ENCODE measurements at places on chromosomes 6 and 20.
A peak's percentile ranks its signal among the peaks of the same experiment; 100 is the strongest.

DNA sequence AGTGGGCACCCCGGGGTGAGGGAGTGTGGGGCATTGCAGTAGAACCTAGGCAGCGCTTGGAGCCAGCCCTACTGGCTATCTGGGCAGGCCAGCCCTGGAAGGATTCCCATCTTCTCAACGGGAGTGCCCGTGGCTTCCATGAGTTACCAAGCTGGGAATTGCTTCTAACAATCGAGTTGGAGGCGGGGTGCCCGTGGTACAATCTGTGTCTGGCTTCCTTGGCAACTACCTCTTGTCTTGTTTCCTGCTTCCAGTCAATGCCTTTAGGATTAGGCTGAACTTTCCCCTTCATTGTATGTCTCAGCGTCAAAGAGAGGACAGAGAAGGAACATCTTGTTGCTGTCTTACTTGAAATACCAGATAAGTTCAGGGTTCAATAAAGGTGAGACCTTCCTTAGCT is 33.3 kb downstream of the PPP1R14C start:
- no peak for DNase-seq

DNA sequence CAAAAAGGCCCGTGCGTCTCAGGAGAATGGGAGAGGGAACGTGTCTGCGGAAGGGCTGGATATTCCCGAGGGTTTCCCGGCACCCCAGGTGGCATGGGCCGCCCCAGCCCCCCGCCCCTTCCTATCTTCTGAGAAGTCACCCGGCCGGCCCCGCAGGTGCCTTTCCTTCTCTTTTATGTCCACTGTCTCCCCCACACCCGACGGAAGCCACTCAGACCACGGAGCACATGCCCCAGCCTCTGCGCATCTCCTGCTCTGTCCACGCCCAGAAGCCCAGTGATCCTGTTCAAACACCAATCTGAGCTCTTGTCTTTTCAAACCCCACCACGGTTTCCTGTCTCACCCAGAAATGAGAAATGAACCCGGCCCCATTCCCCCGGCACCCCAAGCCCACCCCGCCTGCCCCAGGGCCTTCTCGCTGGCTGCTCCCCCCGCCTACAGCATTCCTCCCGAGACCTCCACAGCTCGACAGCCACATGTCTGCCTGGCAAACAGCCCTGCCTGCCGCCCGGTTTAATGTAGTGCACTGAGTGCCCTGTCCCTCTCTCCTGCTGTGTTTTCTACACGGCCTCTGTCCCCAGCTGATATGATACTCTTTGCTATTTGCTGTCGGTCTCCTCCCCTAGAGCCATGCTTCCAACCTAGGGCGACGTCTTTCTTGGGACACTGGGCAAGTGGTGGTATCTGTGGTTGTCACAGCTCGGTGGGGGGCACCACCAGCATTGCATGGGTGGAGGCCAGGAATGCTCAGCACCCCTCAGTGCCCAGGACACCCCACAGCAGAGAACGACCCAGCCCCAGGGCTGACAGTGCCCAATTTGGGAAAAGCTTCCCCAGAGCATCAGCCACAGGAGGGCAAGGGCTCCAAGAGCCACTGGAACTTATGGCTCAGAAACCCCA is 182.7 kb downstream of the TAF4 start:
- no peak for DNase-seq

- no peak for DNase-seq
Measured at GRCh38 chr6:136067731-136068341, 182.3 kb downstream of the MTFR2 start.

DNA sequence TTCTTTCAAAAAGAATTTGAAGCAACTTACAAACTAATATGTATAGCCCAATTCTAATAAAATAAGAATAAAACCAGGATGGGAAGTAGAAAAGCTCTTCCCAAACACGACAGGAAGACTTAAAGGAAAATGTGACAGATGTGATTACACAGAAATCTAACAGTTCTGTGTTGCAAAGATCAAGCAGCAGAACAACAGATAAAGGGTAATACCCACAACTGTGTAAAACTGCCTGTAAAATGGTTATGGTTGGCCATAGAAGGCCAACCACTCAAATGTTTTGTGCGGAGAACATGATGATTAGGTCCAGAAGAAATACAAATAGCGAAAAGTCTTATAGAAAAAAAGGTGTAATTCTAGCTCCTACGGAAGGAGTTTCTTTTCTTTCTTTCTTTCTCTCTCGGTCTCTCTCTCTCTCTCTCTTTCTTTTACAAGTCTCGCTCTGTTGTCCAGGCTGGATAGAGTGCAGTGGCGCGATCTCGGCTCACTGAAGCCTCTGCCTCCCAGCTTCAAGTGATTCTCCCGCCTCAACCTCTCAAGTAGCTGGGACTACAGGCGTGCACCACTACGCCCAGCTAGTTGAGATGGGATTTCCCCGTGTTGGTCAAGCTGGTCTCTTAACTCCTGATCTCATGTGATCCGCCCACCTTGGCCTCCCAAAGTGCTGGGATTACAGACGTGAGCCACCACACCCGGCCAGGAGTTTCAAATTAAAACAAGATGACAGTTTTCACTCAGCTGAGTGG is 128.5 kb downstream of the QRSL1 start:
- no peak for DNase-seq

- DNase-seq = peak; percentile 77
Measured at GRCh38 chr6:158536891-158537798, 22.7 kb upstream of the TMEM181 start.

GRCh38 chr20:48638546-48638945 is 189.3 kb downstream of the PREX1 start:
- no peak for DNase-seq

GRCh38 chr6:150212778-150213177 is 69.9 kb downstream of the PPP1R14C start:
- no peak for DNase-seq

DNA sequence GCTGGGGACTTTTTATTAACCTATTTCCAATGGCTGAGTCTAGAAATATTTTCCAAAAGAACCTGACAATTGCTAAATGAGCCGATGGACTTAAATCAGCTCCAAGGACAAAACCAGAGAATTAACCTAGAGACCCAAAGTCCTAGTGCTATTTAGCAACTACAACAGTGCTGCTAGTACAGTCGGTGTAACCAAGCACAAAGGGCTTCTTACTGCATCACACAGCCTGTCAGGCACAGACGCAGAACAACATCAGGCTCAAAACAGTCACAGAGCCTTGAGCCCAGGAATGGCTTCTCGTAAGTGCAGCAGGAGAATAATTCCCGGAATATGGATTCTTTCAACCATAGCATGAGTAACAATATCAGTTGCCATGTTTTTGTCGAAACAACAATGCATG is 70.0 kb downstream of the GFOD1 start:
- DNase-seq = no peak

GRCh38 chr20:49230561-49231133 is 11.4 kb downstream of the DDX27 start:
- DNase-seq = no peak

- DNase-seq = no peak
Measured at GRCh38 chr6:82331031-82331773, 32.4 kb upstream of the TPBG start.

- DNase-seq = no peak
Measured at GRCh38 chr6:151322570-151322969, 68.8 kb downstream of the ZBTB2 start.

GRCh38 chr6:157368359-157369049 is 12.5 kb upstream of the ZDHHC14 start:
- no peak for DNase-seq

GRCh38 chr6:158388727-158389126 is 76.5 kb downstream of the TULP4 start:
- DNase-seq = no peak

GRCh38 chr6:41426438-41426851 is 91.0 kb downstream of the NCR2 start:
- no peak for DNase-seq

GRCh38 chr20:62589720-62590119 is 52.6 kb upstream of the SLCO4A1 start:
- DNase-seq = no peak

GRCh38 chr20:9602847-9603183 is 88.4 kb downstream of the LAMP5 start:
- no peak for DNase-seq

GRCh38 chr6:72626126-72626525 is 4.3 kb downstream of the KCNQ5 start:
- no peak for DNase-seq

GRCh38 chr6:149923327-149923986 is 536 bp upstream of the RAET1G start:
- DNase-seq = no peak

GRCh38 chr20:57647933-57648785 is 27.9 kb upstream of the ZBP1 start:
- DNase-seq = no peak

DNA sequence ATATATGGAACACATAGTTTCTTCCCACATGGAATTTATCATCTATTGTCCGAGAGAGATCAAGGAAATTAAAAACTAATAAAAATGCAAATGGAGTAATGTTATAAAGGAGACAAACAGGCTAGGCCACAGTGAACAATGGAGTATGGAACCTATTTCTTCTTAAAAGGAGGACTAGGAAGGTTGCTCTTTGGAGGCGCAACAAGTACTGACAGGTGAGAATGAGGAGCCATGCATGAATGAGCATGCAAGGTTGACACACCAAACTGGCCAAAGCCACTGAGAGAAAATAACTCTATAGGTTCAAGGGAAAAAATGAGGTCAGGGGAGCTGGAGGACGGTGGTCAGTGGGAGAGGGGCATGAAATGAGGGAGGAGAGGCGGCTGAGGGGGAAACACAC is 40.9 kb downstream of the PSMB1 start:
- no peak for DNase-seq

DNA sequence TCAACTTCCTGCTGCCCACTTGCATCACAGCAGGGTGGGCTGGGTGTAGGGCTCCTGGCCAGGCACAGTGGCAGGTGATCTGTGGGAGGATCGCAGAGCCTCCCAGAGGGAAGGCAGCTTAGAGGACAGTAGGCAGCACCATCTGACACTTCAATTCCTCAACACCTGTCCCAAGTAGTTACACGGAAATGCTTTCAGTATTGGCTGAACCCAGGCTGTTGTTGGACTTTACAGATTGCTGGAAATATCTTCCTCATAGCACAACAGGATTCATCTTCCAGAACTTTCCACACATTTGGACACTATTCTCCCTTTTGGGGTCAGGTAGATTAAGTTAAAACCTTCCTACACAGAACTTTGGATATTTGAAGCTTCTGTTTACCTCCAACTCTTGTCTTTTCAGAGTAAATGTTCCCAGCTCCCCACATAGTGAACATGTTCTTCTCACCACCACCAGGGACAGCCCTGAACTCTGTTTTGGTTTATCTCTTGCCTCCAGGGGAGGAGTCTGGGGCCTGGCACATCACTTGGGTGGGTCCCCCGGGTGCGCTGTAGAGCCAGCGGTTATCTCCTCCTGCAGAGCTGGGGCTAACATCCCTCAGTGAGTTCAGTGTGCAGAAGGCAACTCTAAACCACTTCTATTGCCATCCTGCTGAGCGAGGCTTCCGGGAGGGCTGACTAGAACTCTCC is 3.5 kb upstream of the SLC22A2 start:
- no peak for DNase-seq

- DNase-seq = no peak
Measured at GRCh38 chr20:2696646-2697045, 4.1 kb downstream of the EBF4 start.

GRCh38 chr6:106380407-106380806 is 19.9 kb downstream of the CRYBG1 start:
- DNase-seq = no peak

DNA sequence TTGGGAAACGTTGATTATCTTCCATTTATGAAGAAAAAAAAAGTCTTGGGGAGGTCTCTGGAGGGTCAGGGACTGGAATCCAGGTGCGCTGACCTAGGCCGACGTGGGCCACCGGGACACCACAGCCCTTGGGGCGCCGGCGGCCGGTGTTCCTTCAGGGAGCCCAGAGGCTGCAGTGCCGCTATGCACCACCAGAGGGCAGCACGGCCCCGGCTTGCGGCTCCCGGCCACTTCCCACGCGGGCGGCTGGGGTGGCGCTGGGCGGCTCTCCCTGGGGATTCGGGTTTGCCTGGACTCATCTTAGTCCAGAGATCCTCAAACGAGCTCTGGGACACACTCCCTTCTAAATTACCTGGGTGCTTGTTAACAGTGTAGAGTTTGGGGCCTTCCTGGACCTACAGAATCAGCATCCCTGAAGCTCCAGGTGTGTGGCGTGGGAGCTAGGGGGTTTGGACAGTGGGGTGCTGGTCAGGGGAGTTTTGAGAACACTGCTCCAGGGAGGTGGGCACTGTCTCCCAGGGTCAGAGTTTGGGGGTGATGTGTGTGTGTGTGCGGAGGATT is 23.0 kb upstream of the GTSF1L start:
- DNase-seq = peak; percentile 38

DNA sequence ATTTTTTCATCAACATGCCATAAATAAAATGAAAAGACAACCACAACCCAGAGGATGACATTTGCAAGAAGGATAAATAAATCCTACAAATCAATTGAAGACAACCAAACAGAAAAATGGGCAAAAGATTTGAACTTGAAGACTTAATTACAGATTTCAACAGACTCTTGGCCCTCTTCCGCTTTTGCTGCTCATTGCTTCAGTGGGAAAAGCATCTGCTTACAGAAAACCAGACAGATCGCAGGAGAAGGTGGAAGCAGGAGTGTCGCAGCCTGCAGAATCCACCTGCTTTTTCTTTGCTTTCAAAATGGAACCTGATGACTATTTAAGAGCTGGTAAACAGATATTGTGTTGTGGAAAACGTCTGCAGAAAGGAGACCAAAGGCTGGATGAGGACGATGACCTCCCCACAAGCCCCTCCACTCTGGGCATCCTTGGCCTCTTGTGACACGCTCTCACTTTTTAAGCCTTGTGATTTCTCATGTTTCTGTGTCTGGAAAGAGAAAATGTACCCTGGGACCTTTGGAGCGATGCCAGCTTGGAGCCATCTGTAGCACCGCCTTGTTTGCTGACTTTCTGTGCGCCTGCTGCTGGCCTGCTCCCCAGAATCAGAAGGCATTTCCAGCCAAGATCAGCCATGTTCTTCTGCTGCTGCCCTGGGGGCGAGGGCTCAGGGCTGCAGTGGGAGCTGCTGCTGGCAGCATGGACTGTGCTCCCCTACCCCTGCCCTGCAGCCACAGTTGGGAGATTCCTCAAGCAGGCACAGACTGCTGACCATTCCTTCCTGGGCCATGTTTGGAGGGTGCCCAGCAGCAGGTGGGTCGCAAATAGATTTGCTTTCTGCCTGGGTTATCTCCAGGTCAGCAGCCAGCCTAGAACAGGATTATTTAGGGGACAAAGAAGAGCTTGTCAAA is 3.6 kb upstream of the CSTL1 start:
- peak; percentile 42 for DNase-seq

DNA sequence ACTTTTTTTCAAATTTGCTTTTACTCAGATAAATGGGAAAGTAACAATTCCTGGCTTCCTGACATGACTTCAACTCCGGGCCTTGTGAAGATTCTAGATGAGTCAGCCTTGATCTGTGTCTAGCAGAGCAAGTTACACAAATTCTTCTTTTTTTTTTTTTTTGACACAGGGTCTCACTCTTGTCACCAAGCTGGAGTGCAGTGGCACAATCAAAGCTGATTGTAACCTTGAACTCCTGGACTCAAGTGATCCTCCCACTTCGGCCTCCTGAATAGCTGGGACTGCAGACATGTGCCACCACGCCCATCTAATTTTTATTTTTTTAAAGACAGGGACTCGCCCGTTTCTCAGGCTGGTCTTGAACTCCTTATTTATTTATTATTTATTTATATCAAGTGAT is 7.3 kb upstream of the ARHGAP18 start:
- DNase-seq = no peak

- no peak for DNase-seq
Measured at GRCh38 chr20:62406635-62407176, 379 bp downstream of the CABLES2 start.
